ENCODE measurements at places on chromosomes 13 and 19.
A peak's percentile ranks its signal among the peaks of the same experiment; 100 is the strongest.

DNA sequence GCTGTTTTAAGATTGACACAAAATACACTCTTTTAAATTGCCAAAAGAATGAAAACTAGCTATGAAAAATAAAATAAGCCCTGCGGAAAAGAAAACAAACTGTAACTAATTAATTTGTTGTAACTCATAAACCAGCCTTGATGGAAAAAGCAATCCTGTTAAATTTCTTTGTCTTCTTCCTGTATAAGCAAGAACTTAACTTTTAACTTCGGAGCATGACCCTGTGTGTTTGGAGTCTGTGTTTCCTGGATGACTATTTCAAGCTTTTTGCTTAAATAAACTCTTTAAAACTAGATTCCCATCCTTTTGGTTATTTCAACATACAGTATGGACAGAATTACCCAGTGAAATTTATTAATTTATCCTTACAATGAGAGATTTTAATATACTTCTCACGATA, 122.6 kb downstream of the TNFRSF19 start:
- no peak for DNase-seq

DNA sequence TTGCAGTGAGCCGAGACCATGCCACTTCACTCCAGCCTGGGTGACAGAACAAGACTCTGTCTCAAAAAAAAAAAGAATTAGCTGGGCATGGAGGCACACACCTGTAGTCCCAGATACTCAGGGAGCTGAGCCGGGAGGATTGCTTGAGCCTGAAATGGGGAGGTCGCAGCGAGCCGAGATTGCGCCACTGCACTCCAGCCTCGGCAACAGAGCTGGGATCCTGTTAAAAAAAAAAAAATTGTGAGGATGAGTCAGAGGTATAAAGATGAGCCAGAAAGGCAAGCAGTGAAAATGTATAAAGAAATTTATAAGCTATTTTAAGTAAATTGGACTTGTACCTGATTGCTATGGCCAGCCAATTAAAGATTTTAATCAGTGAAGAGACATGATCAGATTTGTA, 21.1 kb downstream of the KBTBD6 start:
- DNase-seq, result no peak

- no peak for DNase-seq
Observed at GRCh38 chr13:99464441-99464949, 36.8 kb upstream of the TM9SF2 start.

- no peak for DNase-seq
Observed at GRCh38 chr19:8028951-8029491, 23.5 kb upstream of the CCL25 start.

GRCh38 chr13:24497742-24498141, 14.8 kb downstream of the PARP4 start:
- no peak for DNase-seq

DNA sequence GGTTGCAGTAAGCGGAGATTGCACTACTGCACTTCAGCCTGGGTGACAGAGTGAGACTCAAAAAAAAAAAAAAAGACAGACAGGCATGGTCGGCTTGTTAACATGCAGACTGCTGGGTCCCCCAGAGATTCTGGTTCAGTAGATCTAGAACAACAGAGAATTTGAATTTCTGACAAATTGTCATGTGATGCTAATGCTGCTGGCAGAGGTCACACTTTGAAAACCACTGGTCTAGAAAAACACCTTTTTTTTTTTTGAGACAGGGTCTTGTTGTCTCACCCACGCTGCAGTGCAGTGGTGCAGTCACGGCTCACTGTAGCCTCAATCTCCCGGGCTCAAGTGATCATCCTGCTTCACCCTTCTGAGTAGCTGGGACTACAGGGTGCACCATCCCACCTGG, 7.7 kb upstream of the LRFN3 start:
- no peak for DNase-seq

GRCh38 chr19:41376241-41376997, at the start of gene TMEM91:
Gene TMEM91 (plus strand): TSS chr19:41376533. CDS start chr19:41378310, 1,777 bp downstream.
- DNase-seq, result peak; percentile 35

DNA sequence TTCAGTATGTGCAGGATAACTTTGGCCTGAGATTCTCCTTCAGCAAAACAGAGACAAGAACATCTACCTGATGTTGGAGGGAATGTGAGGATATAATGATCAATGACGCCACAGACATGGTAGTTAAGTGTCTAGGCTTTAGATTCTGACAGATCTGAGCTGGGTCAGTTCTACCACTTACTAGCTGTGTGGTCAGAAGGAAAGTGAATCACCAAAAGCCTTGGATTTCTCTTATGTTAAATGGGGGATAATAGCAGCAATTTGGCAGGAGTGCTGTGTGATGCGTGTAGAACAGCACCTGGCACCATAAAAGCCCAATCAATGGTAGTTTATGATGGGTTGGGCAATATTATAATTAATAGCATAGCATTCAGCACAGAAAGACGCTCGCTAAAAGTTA, 41.7 kb downstream of the RXFP2 start:
- no peak for DNase-seq

- no peak for DNase-seq
Observed at GRCh38 chr19:12749938-12750521, 1.6 kb upstream of the BEST2 start.

DNA sequence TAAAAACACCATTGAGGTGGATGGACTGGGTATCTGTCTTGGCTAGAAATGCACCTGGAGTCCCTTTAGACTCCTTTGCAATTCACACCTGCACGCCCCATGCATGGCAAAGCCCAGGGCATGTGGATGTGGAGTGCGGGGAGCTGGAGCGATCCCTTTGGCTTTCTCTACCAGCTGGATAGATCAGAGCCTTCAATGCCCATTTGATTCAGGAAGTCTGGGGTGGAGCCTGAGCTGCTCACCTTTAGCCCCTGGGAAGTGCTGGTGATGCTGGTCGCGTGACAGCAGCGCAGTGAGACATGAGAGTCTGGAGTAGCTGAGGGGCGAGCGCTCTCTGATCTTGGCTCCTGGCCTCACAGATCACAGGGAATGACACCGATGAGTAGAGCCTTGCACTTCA, 4.8 kb upstream of the ZNF536 start:
- no peak for DNase-seq

GRCh38 chr19:2358548-2359173, 1.4 kb upstream of the TMPRSS9 start:
- no peak for DNase-seq

DNA sequence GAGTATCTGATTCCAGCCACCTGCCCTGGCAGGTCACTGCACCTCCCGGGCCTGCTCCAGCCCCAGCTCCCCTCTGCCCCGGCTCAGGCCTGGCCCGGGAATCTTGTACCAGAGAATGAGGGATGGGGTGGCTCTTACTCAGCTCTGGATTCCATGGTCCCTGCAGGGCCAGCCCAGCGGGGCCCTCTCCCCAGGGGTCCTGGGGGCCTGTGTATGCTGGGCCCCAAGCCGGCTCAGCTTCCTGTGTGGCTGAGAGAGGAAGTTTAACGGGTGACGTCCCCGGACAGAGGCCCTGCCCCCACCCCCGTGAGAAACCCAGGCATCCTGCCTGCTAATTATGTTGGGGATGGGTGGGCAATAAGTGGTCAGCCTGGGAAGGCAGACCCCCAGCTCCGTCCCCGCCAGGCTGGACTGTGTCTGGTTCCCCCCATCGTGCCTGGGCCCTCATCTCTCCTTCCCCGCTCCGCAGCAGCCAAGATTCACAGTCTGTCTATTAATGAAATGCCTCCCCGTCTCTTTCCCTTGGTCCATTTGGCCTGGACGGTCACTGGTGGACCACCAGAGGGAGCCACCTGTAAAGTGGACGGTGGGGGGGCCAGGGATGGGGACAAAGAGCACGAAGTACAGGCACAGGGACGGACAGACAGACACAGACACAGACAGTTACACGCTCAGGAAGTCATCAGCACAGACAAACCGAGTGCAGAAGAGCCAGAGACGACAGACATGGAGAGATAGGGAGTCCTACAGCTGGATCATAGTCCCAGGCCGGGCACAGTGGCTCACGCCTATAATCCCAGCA, at the start of gene DENND1C:
DENND1C (minus strand) TSS at position 247 of the 802 bp plus-strand sequence; CDS start at position 155, 92 bp downstream.
- peak; percentile 71 for DNase-seq

GRCh38 chr19:29897466-29897865, 44.6 kb upstream of the URI1 start:
- no peak for DNase-seq

- DNase-seq, result no peak
Observed at GRCh38 chr19:44776402-44777096, 1.1 kb upstream of the CBLC start.

- DNase-seq, result no peak
Observed at GRCh38 chr13:90726375-90726774, 621.1 kb upstream of the MIR17HG start.

GRCh38 chr13:46520166-46520565, 32.8 kb upstream of the LRCH1 start:
- DNase-seq, result no peak

DNA sequence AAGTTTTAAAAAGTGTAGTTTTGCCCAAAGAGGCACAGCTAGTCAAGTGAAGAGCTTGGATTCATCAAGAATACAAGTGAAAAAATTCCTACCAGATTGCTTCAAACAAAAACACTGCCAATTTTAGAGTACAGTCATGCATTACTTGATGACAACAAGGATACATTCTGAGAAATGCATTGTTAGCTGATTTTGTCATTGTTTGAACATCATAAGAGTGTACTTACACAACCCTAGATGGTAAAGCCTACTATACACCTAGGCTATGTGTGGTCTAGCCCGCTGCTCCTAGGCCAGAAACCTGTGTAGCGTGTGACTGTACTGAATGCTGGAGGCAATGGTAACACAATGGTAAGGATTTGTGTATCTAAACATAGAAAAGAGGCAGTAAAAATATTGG, 41.1 kb downstream of the TMTC4 start:
- DNase-seq, result no peak

- DNase-seq, result no peak
Observed at GRCh38 chr19:1316466-1316865, 30.8 kb downstream of the EFNA2 start.

DNA sequence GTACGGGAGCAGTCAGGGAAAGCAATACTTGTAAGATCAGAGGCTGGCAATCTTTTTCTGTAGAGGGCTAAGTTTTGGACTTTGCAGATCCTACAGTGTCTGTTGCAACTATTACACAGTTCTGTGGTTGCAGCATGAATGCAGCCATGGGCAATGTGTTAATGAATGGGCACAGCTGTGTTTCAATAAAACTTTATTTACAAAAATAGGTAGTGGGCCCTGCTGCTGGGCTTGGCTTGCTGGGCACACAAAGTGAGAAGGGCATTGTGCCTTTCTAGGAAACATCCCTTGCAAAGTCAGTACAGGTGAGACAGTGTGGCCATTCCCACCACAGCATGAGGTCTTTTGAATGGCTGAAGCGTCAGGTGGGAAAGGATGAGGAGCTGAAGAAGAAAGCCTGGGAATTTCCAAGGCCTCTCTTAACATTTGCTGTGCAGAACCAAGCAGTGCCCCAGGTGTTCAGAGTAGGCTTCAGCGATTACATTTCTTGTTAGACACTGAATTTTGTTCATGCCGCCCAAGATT, 9.1 kb downstream of the KL start:
- no peak for DNase-seq

GRCh38 chr13:110290826-110291225, 16.1 kb downstream of the COL4A1 start:
- no peak for DNase-seq

GRCh38 chr19:14167576-14168138, 31.3 kb upstream of the ASF1B start:
- peak; percentile 45 for DNase-seq

DNA sequence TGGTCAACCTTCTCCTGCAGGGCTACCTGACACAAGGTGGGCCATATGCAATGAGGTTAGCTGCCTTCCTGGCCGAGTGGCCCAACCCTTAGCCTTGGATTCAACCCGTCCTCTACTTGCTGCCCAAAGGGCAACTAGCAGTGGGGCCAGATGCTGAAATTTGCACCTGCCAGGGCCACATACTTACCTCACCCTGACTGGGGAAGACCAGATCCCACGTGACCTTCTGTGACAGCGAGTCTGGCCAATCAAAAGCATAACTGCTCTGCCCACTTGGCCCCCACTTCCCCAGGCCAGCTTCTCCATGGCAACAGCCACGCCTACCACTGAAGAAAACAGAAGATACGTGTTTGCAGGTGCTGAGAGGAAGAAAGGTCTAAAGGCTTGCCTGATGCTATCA, 10.9 kb downstream of the PEG3 start:
- no peak for DNase-seq

GRCh38 chr19:28074773-28075172, 1138.2 kb downstream of the UQCRFS1 start:
- DNase-seq, result no peak

GRCh38 chr19:5048091-5048726, 79.3 kb downstream of the KDM4B start:
- peak; percentile 73 for DNase-seq

GRCh38 chr19:2166741-2167738, 3.3 kb downstream of the DOT1L start:
- DNase-seq, result no peak

GRCh38 chr19:4352701-4353121, 9.3 kb downstream of the MPND start:
- DNase-seq, result peak; percentile 60

GRCh38 chr13:107370015-107370785, 802.3 kb upstream of the ARGLU1 start:
- DNase-seq, result no peak

DNA sequence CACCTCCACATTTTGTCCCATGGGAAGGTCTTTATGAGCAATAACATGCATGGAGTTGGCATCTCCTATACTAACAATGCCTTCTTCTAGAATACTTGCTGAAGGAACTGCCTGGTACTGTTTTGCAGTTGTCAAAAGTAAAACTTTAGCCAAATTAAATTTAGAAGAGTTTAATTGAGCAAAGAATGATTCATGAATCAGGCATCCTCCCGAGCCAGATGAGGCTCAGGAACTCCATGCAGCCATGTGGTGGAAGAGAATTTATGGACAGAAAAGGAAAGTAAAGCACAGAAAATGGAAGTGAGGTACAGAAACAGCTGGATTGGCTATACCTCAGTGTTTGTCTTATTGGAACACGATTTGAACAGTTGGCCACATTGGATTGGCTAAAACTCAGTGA, 1081.9 kb downstream of the SLITRK1 start:
- DNase-seq, result no peak

GRCh38 chr13:101556676-101557123, 104.2 kb downstream of the ITGBL1 start:
- no peak for DNase-seq

DNA sequence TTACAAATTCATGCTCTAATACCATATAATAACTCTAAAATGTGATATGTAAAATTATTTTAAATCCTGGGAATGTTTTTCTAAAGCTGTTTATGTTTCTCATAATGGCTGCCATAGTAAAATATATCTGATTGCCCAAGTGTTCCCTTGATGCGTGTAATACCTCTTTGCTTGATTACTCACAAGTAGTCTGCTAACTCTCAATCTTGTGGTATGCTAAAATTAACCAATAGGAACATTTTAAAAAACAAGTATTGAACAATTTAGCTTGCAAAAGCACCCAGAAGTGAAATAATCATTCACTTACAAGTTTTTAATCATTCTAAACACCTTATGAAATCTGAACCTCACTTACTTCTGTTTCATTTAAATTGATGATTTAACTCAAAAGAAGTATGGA, 386.0 kb upstream of the ATXN8OS start:
- no peak for DNase-seq
